ENCODE measurements at places on chromosomes 16 and 17. TPM values are rescaled to one million over a fixed set of nuclear protein-coding genes. Genes with fewer than 3 reads are reported as not detected.

DNA sequence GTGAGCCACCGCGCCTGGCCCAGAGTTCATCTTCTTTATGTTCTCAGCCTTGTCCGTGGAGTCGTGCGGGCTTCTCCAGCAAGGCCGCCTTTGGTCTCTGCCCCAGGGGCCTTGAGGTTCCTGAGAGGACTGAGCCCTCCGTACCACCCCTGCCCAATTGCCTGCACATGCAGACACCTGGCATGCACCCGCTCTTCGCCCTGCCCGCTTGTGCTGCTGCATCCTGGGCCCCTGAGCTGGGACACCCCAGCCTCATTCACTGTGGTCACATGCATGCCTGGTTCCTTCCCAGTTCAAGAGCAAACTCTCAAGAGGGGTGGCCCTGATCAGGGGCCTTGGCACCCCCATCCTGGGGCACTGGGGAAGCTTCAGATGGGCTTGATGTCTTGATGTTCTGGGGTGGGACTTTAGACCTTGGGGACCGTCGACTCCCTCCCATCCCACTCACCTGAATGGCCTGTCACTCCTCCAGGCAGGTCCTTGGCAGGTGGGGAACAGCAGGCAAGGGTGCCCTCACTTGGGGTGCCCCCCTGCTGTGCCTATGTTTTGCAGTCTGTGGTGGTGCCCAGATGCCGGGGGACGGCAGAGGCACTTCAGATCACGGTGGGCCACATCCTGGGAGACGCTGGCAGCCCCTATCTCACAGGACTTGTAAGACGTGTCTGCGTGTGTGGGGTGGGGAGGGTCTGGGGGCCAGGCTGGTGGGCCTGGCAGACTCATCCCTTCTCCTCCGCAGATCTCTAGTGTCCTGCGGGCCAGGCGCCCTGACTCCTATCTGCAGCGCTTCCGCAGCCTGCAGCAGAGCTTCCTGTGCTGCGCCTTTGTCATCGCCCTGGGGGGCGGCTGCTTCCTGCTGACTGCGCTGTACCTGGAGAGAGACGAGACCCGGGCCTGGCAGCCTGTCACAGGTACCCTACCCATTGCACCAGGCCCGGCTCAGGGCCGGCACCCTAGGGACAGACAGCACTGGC lies 12.7 kb upstream of the SPNS2 start:
- DNase-seq: no peak

TBX2 gene
- total RNA-seq: 22.3 TPM

LITAFD gene
- total RNA-seq: not detected

DNA sequence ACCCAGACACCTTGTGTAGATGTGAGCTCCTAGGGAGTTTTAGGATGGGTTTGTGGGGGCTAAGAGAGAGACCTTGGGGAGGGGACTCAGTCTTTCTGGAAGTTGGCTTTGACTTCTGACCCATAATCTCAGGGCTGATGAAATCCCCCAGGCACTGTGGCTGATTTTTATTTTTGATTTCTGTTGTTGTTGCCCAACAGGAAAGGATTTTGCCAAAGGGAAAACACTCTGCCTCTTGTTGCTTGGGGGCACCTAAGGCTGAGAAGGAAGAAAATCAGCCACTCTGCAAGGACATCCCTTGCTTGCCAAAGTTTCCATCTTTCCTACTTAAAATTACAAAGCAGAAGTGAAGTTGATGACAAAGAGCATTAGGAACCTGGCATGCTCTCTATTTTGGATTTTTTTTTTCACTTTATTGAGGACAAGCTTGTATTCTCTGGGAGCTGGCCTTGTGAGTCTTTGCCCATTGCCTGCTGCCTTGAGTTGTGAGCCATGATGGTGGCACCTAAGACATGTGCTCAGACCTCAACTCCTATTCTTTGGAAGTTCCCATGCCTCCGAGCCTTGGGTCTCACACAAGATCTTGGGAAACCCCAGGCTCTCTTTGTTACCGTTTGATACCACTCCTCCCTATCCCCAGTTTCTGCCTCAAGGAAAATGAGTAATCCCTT lies 3.2 kb upstream of the C1QTNF1 start:
- DNase-seq: no peak

COG1 gene
- total RNA-seq: 13.4 TPM

DNA sequence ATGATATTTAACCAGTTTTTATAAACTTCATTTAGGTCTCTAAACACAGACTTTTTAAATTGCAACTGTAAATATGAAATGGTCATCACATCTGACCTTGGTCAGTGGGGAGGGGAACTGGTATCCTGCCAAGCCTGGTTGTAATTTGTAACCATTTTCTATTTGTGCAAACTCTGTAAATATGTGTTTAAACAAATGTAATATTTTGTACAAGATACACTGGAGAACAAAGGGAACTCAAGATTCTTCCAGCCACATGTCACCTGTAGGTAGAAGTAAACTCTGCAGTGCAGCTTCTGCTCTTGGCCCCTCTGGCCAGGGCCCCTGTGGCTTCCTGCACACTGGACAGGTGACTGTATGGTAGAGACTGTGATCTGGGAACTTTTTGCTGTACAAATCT lies 35.8 kb downstream of the AKAP1 start:
- no peak for DNase-seq

- DNase-seq: no peak
Measured at GRCh38 chr16:78677181-78677731, 577.8 kb downstream of the WWOX start.

DNA sequence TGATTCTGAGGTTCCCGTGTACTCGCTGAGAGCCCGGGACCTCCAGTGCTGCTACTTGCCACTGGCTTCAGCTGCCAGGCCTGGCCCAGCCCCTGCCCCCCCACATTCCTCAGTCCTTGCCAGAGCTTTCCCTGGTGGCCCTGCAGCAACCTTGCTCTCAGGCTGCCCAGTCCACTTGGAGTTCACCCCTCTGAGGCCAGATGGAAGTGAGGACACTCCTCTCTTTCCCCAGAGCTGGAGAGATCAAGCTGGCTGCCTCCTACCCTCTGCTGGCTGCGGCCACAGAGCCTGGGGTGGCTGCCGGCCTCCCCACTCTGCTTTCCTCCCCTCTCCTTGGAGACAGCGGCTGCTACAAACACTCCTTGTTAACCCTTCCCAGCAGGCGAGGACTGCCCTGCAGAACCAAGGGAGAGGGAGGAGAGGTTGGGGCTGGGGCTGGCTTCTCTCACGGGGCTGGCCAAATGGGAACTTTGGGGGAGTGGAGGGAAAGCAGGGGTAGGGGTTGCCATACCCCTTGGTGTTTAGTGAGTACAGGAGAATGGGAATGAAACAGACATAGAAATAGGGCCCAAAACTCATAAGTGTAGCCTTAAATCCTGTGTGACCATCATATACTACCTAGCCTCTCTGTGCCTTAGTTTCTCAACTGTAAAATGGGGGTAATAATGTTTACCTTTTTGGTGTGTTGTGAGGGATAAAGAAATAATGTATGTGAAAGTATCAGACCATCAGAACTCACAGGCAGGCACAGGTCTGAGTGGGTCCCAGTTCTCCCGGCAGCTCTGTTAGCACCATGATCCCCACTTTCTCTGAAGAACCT lies at the start of gene GAS2L2:
TSS of gene GAS2L2 (minus strand) at position 295 of the 820 bp plus-strand sequence. CDS start 389 bp downstream, outside the sequence.
- no peak for DNase-seq

ADORA2B gene
- 0.72 TPM for total RNA-seq

DNA sequence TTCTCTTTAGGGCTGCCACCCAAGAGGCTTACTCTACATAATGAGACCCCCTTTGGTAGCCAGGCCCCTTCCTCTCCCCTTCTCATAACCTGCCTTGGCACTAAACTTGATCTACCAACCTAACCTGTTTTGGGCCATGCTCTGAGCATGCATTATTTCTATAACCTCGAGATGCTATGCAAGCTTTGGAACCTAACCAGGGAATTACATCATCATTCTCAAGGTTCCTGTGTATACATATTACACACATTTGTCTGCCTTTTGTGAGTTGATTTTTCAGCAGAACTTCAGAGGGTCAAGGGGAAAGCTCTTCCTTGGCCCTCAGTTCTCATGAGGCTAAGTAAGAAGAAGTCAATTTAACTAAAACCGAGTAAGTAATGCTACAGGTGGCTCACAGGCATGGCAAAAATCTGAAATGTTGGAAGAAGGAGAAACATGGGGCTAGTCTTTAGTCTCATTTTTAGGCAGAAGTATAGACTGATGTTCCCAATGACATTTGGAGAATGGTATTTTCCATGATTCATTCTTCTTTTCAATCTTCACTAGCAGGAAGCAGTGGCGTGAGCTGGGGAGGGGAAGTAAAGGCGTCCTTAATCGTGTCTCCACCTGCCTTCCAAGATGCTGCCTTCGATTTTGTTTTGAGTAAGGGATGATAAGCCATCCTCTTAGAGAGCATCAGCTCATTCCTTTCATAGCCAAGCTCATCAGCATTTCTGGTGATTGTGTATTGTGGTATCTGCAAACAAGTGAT lies 308.4 kb downstream of the ABCC12 start:
- DNase-seq: no peak

TP53TG3C gene
- total RNA-seq: not detected

- no peak for DNase-seq
Measured at GRCh38 chr16:525520-526180, 1.9 kb upstream of the CAPN15 start.

DNA sequence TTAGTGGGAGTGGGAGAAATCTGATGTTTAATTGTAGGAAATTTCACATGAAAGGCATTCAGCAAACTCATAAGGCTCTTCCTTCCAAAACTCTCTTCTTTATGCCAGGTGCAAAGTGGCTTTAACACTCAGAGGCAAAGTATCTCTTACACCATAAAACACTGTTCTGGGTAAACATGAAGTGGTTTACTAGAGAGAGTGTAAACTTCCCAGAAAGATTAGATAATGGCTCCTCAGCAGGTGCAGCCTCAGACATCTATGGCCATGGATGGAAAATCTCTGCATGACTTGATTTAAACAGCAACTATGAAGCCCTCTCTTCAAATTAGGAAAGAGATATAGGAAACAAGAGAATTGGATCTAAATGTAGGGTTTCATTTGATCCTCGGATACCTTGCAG lies 583.1 kb upstream of the SALL1 start:
- DNase-seq: no peak

GRCh38 chr17:80762076-80762475 lies 217.4 kb downstream of the RPTOR start:
- no peak for DNase-seq

DNA sequence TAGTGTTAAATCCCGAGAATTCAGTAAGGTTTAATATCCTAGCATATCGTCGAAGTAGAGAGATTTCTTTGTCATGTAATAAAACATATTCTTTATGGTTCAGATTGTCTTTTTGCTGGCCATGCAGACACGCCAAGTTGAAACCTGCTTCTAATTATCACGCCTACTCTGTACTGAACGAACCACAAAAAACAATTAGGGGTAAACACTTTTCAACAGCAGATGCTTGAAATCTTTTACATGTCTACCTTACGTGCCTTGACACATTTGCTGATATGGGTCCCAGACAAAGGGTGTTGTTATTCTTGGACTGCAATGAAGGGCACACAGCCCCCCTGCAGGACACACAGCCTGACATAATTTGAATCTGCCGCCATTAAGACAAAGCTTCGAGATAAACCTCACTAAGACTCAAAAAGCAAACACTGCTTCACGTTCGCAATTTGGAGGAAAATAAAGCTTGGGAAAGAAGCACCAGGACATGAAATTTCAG lies 13.3 kb downstream of the WIPI1 start:
- DNase-seq: no peak

DNA sequence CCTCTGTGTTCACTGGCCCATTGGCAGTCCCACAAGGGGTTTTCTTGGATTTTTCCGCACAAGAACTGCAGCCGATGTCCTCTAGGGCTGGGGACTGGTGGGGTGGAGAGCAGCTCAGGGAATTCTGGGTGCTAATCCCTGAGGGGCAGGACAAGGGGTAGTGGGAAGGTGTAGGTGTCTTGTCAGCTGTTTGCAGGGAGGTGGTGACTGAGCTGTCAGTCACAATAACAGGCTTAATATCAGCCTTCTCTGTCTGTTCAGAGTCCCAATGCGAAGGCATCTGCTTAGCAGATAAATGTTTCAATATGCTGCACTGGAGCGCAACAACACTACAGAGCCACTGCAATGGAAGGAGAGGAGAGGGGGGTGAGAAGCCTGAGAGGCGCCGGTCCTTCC lies 10.1 kb upstream of the DHRS13 start:
- DNase-seq: no peak

CD79B gene
- total RNA-seq: 5.3 TPM

TBX4 gene
- total RNA-seq: not detected

DNA sequence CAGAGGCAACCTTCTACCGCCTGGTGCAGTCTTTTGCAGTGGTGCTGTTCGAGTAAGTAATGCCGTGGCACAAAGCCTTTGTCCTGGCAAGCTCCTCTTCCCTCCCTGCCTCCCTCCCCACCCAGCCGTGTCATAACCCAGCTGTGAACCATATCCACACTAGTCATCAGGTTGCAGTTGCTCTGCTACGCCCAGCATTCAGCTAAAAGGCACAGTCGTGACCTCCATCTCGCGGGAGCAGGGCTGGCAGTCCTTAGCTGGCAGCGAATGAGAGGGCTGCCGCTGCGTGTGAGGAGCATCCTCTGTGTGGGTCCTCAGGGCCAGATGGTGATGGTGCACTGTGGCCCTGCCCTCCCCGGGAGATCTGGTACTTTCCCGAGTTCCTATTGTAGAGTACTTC lies 39.3 kb downstream of the CIBAR2 start:
- DNase-seq: no peak

TTYH2 gene
- total RNA-seq: 2.8 TPM

DNA sequence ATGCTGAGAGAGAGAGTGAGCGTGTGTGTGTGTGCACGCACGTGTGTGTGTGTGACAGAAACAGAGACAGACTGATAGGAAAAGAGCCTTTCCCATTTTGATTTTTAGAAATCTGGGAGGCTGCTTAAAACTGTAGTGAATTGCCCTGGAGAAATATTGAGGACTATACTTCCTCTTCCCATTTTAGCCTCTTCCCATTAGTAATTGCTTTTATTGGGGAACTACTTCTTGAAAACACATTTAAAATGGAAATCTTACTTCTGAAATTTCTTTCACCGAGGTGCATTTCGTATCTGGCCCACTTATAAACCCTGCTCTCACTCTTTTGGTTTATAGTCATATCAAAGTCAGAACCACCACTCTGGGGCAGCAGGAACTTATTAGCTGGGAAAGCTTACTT lies 47.1 kb downstream of the NUP93 start:
- DNase-seq: no peak

- no peak for DNase-seq
Measured at GRCh38 chr16:747978-748746, 7.4 kb upstream of the CIAO3 start.

GRCh38 chr16:53518550-53519416 lies 15.8 kb upstream of the AKTIP start:
- DNase-seq: peak; percentile 81

GRCh38 chr17:64155129-64155528 lies 25.2 kb upstream of the ERN1 start:
- DNase-seq: no peak

GRCh38 chr16:61798741-61799140 lies 237.5 kb downstream of the CDH8 start:
- no peak for DNase-seq

ADGRG3 gene
- total RNA-seq: 1.7 TPM

- no peak for DNase-seq
Measured at GRCh38 chr16:21275529-21275928, 2.6 kb downstream of the CRYM start.

SLC12A3 gene
- total RNA-seq: not detected

- no peak for DNase-seq
Measured at GRCh38 chr17:56812901-56813388, 20.8 kb downstream of the C17orf67 start.

CLDN9 gene
- not detected for total RNA-seq
